Fibroblast of upper back skin (primary cell): ENCODE measurements at places on chromosomes 12 and 14.
A peak's percentile ranks its signal among the peaks of the same experiment; 100 is the strongest.

- no peak for DNase-seq
These were observed 421.7 kb downstream of the VRK1 start for GRCh38 chr14:97218691-97219430.

- DNase-seq = no peak
These were observed 20.6 kb downstream of the TOGARAM1 start for GRCh38 chr14:44982594-44982993.

DNA sequence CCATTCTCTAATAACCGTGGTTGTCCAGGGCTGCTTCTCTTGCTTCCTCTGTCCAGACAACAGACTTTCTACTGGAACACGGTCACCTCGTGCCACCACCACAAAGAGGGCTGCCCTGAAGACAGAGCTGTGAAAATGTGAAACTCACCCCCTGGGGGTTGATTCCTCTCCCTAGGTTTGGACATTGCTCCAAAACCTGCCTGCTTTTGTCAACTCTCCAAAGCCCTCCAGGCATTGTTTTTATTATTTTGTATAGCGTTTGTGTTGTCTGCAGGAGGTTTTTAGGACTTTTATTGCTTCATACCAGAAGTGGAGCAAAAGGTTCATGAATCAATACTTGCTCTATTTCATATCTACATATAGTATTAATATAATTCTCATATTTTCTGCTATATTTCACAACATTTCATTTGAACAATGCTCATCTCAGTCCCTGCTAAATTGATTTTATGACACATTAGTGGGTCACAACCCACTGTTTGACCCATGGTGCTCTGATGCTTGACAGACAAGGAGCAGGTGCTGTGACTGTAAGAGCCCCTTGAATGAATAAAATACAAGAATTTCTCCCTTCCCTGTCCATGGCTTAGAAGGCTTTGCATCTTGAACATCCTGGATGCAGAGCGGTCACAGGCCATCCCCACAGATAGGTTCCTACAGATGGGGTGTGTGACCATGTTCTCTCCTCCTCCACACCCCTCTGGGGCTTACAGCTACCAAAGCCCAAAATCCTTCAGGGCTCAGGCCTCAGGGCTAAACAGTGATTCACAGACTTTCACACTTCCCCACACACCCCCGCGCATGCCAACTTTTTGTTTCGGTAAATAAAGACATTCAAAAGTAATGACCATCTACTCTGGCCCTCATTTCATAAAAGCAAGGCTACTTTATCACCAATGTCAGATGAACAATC, 20.6 kb upstream of the EML1 start:
- DNase-seq = no peak

DNA sequence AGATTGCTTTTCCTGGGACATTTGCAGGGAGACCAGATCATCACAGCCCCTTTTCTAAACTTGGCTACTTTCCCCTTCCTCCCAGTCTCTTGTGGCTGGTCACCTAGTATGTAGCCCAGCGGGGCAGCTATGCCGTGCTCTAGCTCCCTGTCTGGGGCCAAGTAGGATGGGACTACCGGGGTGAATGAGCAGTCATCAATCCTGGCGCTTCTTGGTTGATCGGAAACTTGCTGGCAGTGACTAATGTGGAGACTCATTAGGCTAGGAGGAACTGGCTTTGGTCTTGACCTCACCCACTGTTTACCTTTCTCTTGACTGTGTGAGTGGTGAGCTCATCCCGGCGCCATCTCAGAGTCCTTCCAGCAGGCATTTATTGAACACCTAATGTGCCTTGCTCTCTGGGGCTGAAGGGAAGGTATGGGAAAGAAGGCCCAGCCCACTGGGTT, 15.9 kb downstream of the PLEKHG3 start:
- peak; percentile 62 for DNase-seq

DNA sequence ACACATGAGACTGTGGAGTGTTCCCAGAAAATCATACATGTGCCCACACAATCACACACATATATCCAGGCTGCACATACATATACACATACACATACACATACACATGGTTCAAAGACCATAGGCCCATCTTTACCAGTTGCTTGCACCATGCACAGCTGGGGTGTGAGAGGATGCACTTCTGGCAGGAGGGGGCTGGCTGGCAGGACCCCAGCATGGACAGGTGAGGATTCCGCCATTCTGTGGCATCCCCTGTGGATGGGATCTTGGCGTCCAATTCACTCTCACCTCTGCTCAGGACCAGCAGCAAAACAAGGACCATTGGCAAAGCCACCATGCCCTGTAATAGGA, 7.0 kb downstream of the ITGB7 start:
- DNase-seq = no peak

DNA sequence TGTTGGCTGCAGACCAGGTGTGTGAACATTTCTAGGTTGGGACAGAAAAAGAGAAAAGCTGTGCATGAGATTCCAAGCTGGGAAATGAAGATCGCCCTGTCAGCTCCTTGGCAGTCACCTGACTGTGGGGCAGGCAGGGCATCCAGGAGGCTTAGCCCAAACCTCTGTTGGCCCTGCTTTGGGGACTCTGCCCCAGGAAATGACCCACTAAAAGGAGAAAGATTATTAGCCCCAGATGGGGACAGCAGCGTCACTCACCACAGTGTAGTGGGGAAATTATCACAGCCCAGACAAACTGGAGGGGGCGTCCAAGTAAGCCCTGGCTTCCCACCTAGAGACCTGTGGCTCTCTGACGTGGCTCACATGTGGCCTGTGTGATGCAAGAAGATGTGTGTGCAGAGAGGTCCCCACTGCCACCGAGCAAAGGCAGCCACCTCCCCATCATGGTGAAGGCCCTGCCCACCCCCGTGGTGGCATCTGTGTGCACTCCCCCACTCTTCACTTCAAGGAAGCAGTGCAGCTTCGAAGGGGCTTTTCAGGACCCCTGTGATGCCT, 39.1 kb downstream of the DIO3 start:
- DNase-seq = no peak

DNA sequence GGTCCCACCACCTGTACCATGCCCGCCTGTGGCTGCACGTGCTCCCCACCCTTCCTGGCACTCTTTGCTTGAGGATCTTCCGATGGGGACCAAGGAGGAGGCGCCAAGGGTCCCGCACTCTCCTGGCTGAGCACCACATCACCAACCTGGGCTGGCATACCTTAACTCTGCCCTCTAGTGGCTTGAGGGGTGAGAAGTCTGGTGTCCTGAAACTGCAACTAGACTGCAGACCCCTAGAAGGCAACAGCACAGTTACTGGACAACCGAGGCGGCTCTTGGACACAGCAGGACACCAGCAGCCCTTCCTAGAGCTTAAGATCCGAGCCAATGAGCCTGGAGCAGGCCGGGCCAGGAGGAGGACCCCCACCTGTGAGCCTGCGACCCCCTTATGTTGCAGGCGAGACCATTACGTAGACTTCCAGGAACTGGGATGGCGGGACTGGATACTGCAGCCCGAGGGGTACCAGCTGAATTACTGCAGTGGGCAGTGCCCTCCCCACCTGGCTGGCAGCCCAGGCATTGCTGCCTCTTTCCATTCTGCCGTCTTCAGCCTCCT, 1.1 kb downstream of the INHBE start:
- DNase-seq = peak; percentile 71

GRCh38 chr12:1607940-1608712, 13.7 kb upstream of the FBXL14 start:
- DNase-seq = peak; percentile 74

DNA sequence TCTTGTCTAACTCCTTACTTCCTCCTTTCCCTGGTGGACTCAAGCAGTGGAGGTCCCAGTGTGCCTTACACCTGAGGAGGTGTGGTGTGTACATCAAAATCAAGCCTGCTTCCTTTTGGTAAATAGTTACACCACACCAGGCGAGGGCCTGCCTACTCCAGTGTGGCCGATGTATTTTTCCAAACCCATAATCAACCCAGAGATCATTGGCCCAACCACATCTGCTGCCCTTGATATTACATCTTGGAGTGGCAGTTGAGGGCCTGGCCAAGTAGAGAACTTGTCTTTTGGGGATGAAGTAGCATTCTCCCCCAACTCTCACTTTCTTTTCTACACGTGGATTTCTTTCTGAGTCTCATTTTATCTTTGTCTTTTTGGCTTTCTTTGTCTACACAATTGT, 187.4 kb downstream of the EFCAB11 start:
- DNase-seq = no peak

GRCh38 chr14:105500036-105500725, 9.1 kb downstream of the TEDC1 start:
- no peak for DNase-seq

DNA sequence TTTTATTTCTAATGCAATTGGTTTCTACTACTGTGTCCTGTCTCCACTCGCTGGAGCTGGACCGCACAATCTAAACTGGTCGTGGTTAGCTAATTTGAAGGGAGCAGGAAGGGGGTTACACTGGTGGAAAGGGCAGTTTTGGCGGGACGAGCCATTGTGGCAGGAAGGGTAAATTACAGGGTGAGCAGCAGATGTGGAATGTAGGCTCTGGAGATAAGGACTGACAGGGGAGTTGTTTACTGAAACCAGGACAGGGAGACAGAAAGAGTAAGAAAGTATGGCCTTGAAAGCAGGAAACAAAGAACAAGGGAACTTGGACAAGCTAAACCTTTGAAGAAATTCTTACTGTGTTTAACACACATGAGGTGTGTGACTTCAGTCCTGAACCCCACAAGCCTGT, 147.8 kb downstream of the ATXN7L3B start:
- no peak for DNase-seq

DNA sequence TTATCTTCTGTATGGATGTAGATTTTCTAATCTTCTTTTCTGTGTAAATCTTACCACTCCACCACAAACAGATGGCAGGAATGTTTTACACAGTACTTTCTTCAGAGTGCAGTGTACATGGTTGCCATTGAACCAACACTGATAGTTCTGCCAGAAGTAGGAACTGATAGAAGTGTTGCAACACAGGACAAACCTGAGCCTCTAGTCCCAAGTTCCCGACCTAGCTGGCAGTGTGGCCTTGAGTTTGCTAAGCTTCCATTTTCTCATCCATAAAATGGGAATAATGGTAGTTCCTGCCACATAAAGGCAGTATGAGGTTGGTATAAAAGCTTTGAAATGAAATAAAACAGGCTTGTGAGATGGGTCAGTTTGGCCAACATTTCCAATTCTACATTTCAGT, 50.8 kb upstream of the SAV1 start:
- no peak for DNase-seq

GRCh38 chr14:54637270-54638134, 70.6 kb downstream of the SAMD4A start:
- no peak for DNase-seq

DNA sequence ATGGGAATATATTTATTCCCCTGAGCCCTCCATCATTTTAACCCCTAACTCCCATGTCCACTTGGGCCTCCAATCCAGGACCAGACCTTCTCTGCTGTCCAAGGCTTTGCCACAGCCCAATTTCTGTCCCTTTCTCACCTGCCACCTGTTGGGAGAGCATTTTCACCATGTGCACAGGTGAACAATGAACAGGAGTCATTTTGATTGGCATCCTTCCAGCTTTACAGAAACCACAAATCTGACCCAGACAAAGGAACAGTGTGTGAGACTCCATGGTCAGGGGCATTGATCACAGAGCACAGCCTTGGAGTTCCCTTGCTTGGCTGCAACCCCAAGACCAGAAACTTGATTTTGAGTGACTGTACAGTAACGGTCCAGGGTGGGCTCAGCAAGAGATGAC, 91.9 kb downstream of the CRACR2A start:
- DNase-seq = no peak

DNA sequence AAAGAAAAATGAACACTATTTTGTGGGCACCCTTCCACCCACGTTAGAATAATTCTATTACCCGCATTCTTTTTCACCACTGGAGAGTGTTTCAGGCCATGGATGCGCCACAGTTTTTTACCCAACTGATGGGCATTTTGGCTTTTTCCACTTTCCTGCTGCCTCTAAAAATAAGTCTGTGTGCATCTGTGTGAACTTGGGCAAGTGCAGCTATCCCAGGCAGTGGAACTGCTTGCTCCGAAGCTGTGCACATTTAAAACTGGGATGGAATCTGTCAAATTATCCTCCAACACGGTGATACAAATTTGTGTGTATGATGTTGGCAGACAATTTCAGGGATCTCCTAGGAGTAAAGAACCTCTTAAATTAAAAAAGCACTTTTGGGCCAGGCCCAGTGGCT, 31.5 kb downstream of the PHETA1 start:
- no peak for DNase-seq

- DNase-seq = no peak
These were observed 24.2 kb upstream of the FOS start for GRCh38 chr14:75254381-75254822.

DNA sequence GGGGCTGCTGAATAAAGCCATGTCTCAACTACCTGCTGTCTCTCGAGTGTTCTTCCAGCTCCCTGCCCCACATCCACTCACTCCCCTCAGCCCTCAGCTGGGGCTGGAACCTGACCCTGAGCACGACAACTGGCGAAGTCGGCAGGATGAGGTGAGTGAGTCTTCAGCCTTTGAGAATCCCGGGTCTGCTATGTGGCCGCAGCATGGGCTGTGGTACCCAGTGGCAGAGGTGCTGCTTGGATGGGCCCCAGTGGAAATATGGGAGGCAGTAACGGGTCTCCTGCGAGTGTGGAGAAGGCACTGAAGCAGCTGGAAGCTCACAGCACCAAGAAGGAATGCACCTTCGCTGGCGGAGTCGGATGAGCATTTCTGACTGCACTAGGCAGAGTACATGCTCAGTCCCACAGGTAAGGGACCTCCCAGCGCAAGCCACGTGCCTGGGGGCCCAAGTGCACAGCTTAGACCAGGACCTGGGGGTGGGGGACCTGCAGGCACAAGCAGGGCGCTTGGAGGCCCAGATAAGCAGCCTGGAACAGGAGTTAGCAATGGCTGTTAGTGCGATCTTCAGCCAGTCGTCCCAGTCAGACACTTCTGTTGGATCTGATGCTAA, 95.5 kb upstream of the TMPO start:
- DNase-seq = no peak

DNA sequence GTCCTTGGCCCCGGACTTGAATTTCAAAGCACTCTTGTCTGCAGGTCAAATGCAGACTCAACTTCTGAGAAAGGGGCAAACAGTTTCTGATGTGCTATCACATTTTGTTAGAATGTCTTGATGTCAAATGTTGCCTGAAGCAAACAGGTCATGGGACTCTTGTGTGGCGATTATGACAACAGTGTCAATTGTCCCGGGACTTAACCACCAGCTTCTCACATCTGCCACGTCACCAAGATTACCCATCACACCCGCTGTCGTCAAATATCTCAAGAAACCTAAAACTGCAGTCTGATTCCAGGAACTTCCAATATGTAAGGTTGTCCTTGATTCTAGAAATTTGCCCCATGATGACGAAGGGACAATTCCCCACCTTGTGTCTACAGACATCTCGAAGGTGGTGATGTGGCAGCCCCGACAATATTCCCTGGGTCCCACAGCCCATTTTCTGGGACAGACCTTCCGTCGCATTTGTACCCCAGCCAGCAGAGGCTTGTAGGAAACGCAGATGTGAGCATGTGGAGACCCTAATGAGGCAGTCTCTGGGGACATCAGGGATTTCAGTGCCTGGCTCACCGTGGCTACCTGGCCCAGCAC, 21.3 kb downstream of the LRTM2 start:
- no peak for DNase-seq

DNA sequence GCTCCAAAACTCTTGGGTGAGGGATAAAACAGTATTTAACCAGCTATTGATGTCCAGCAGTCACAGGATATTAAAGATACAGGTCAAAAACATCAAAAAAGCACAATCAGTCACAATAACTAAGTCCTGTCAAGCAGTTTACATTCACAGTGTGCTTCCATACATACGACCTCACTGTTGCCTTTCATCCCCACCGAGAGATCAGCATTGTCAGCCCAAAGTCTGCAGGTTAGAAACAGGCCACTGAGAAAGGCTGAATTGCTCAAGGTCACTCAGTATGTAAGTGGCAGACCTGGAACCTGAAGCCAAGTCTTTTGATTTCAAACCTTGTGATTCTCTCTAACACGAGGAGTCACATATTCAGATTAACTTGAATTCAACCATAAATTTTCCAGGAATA, 124.9 kb downstream of the GXYLT1 start:
- DNase-seq = no peak
